ENCODE measurements at places on chromosomes 7 and 10.

DNA sequence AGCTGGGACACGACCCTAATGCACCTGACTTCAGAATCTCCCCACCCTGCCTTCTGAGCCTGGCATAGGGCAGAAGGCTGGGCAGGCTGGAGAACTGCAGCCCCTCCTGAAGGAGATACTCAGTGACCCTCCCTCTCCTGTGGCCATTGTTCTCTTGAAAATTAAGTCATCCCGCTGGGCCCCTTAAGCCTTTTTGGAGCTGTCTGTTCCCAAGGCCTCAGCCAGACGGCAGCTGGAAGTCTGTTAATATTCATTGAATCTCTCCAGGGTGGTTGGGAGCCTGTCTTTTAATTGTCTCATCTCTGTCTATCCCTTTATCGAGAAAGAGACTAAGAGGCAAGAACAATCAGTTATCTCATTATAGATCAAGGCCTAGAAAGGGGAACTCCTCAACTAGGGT is 118.1 kb upstream of the PCBD1 start:
- no peak for DNase-seq

DNA sequence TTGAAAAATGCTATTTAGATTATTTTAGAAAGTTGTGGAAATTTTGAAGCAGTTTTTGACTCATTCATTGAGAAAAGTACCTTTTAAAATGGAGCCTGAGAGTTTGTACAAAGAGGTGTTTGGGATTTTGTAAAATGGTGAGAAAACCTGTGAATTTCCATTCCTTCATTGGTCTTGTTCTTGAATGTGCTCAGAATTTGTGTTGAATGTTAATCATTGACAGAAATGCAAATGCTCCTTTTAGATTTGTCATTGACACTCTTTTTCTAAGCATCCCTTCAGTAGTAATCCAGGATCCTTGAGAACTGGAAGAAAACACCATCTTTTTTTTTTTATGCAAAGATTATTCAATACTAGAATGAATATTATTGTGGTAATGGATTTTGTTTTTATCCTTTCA is 74.8 kb downstream of the LCOR start:
- DNase-seq, result no peak

- DNase-seq, result no peak
Observed at GRCh38 chr10:21495002-21495751, 30.3 kb downstream of the SKIDA1 start.

- DNase-seq, result no peak
Observed at GRCh38 chr10:112533916-112534315, 86.9 kb downstream of the VTI1A start.

DNA sequence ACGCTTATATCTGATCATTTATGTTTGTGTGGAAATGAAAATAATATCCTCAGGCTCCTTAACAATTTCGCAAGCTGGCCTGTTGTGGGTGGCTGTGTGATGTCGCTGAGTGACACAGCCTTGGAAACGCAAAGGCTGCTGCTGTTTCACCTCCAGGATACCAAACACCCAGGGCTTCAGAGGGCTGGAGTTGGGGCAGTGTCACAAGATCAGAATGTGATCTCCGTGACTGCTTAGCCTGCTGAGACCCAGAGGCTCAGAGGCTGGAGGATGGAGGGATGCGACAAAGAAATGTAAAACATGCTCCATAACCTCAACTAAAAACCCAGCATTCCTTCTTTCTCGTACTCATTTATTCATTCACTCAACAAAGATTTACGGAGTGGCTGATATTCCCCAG is 37.2 kb upstream of the BMPER start:
- DNase-seq, result no peak

DNA sequence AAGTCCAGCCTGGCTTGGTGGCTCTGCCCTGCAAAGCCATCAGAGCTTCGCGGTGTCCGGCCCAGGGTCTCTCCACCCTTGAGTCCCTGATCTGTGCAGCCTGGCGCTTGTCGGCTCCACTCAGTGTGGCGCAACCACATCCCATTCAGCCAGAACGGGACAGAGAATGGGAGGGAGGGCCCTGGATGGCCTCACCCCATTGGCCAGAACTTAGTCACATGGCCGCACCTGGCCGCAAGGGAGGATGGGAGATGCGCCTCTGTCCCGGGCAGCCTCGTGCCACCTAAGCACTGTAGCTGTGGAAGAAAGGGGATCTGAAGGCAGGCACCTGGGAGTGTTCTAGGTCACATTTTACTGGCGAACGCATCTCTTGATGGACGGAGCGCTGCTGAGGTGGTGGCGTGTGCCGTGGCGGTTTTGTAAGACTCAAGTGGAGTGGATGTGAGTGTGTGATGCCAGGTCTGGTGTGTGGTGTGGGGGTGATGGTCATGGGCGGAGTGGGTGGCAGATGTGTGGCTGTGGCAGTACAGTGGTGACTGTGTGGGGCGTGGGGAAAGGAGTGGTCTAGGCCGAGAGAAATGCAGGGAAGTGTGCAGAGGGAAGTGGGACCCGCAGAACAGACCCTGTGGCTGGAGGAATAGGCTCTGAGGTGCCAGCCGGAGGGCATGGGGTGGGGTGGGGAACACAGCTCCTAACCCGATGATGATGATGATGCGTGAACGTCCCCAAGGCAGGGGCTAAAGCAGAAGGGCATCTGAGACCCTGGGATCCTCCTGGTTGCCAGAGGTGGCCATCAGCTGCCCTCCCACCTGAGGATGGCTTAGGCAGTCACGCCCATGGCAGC is 19.0 kb downstream of the CLEC2L start:
- DNase-seq, result no peak

DNA sequence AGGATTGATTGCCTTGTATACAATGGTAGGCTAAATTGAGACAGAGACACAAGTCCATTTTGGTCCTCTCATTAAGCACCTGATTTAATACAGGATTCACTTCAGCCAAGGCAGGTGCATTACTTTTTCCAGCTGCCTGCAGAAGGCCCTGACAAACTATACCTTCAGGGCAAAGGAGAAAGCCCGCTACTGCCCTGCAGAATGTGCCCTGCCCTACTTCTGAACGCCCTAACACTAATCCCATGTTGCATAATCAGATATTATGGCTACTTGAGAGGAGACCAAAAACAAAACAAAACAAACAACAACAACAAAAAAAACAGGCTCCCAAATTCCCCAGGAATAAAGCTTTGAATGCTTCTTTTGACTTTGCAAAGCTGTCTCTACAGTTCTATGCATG is 116.9 kb upstream of the ABI1 start:
- no peak for DNase-seq

DNA sequence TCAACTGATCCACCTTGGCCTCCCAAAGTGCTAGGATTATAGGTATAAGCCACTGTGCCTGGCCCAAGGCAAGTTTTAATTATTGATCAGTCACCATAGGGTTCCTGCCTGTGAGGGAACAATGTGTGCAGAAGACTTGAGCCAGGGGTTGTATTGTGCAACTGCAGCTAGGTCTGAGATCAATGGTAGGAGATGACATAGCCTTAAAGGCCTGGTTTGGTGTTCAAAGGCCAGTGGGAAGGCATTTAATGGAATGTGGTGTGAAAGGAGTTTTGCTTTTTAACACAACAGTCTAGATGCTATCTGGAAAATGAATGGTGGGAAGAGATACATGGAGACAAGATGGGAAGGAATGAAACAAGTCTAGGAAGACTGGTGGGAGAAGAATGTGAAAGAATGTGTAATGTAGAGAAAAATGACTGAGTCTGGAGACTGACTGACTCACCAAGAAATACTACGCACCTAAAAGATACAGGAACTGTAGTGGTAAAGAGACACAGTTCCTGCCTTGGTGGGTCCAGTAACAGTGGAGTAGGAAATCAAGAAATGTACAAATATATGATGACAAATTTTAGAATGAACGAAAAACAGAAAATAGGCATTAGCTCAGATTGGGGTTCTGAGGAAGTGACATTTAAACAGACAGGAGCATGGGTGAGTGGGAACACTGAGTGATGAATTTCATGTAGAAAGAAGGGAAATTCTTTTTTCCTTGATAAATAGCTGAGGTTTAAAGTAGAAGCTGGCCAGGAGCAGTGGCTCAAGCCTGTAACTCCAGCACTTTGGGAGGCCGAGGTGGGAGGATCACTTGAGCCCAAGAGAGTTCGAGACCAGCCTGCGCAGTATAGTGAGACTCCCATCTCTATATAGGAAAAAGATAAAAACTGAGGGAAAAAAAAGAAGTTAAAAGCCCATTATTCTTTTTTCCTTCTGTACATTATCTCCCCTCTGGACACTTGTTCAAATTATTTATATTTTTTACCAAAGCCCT is 9.4 kb downstream of the HNRNPF start:
- no peak for DNase-seq

- DNase-seq, result no peak
Observed at GRCh38 chr7:20304366-20304765, 26.3 kb upstream of the ITGB8 start.

GRCh38 chr7:93921607-93922566 is at the start of gene GNG11:
Gene GNG11 (plus strand): TSS chr7:93921735. CDS start chr7:93922138, 403 bp downstream.
- DNase-seq, result peak; percentile 90

DNA sequence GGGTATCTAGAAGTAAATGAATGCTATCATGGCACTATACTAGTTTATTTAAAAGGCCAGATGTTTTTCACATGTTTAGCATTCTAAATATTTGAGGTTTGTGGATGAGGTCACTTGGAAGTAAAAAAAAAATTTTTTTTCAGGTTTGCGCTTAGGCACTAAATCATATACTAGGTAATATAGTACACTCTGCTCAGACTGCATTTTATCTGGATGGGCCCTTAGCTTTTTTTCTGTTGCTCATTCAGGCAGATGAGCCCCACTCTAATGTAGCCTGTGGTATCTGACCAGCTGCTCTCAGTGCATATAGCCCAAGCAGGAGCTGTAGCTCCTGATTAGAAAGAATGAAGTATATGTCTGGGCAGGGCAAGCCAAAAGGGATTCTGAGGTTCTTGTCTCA is 210.1 kb downstream of the AUTS2 start:
- DNase-seq, result no peak

DNA sequence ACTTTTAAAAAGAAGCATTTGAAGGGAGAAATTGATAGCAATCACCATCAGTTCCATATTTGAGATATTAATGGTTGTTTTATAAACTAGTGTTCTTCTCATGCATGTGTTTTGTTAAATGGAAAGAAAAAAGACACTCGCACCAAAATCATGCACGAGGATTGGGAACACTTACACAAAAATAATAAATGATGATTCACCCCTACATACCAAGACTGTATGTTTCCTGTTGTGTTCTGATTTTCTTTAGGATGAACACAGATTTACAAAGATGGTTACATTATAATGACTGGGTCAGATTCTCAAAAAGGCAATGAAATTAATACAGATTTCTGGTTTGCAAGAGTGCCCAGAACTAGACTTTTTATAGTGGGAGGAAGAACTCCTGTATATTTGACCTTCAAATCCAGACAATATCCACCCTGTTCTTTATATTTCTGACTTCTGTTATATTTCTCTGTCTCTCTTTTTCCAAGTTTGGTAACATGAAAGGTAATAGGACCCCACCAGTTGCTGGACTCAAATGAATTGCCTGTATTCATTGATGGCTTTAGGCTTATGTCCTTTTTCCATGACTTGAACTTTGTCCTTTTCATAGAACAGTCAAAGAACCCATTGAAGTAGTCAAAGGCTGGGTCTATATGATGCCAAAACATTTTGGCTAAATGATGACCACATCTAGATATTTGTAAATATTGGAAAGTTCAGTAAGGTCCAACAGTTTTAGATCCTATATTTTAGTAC is 54.4 kb downstream of the SEMA3A start:
- DNase-seq, result no peak

DNA sequence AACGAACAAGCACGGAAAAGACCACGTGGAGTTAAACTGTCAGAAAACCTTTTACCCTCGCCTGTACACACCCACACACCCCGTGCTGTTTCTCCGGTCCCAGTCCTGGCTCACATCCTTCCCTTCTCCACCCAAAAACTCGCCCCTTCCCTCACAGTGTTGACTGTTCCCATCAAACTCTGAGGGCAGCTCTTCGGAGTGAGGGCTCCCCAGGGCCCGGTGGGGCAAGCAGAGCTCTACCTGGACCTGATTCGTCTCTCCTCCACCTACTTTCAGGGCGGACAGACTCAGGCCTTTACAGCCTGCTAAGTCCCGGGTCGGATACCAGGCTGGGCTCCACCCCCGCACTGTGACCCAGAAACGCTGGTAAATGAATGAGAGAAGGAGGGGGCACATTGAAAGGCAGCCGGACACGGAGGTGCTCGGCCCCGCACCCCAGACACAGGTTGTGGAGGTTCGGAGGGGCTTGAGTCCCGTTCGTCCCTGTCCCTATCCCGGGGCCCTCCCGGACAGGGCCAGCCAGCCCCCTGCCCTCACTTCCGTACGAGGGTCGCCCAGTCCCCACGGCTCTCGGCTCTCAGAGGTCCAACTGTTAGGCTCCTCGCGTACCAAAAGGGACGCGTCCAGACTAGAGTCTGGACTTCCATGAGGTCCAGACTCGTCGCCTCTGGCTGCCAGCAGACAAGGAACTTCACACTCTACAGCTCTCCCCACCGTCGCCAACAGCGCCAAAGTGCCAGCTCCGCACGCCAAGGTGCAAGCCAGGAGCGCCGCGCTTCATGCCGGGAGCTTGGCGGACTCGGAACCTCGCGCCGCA is 31.7 kb upstream of the ASL start:
- DNase-seq, result peak; percentile 64

- DNase-seq, result no peak
Observed at GRCh38 chr10:72772031-72772430, 80.1 kb downstream of the MCU start.

DNA sequence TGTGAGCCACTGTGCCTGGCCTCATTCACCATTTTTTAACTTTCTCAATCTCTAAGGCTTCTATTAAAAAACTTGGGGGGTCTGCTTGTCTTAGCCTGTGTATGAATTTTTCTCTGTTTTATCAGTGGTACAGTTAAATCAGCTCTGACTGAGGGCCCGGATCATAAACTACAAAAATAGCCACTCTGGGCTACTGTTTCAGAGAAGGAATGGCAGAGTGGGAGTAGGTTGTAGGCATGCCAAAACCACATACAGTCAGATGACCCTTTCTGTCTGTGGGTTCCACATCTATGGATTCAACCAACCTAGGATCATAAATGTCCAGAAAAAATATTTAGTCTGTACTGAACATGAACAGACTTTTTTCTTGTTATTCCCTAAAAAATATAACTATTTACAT is 21.3 kb downstream of the TBC1D12 start:
- DNase-seq, result no peak

DNA sequence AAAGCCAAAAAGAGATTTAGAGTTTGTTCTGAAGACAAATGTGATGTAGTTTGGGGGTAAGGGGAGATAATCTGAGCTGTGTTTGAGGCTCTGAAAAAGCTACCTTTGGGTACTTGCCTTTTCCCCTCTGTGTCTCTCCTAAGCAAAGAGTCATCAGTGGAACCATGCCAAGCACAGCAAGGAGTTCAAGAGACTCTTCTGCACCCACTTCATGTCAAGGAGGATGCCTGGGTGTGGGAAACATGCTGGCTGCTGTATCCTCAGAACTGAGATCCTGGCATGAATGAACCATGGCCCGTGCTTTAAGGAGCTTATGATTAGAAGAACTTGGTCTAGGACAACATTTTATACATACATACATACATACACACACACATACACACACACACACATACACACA is 142.9 kb downstream of the NOC3L start:
- DNase-seq, result no peak
